Thoracic aorta (tissue), 2 donors: ENCODE measurements at places on chromosomes 1 and 21. TPM values are rescaled to one million over a fixed set of nuclear protein-coding genes. Genes with fewer than 3 reads are reported as not detected.

DNA sequence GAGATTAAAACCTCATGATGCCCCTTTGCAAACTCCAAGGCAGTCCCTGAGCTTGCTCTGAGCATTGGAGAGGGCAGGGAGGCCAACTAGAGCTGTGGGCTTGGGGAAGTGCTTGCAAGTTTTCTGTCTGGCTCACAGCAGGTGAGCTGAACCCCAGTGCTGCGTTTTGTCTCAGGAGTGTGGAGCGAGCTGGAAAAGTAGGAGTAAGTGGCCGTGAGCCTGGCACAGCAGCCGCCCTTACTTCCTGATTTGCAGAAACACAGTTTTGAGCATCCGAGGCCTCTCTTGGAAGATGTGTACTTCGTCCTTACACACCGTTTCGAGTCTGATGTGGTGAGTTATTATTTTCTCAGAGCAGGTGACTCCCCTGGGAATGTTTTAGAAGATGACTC lies 221.2 kb upstream of the C1orf174 start:
- no peak for DNase-seq

DNA sequence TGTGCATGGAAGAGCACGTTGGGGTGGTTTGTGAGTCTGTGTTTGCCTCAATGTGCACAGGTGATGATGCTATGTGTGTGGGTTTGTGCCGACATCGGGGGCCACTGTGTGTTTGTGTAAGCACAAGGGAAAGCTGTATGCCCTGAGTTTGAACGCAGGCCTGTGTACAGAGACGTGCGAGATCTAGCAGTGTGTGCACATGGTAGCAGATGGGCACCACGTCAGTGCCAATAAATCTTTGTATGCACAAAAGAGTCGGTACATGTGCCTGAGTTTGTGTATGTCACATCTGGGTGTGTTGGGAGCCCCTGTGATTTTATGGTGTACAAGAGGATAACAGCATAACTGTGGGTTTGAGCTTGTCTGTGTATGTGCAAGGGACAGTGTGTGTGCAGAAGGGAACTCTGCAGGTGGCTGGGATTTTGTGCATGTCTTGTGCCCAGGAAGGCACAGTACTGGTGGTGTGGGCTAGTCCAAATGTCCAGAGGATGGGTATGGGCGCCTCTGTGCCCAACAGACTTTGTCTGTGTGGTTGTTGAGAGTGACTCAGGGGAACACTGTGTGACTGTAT lies 32.0 kb upstream of the WASF2 start:
- no peak for DNase-seq

DNA sequence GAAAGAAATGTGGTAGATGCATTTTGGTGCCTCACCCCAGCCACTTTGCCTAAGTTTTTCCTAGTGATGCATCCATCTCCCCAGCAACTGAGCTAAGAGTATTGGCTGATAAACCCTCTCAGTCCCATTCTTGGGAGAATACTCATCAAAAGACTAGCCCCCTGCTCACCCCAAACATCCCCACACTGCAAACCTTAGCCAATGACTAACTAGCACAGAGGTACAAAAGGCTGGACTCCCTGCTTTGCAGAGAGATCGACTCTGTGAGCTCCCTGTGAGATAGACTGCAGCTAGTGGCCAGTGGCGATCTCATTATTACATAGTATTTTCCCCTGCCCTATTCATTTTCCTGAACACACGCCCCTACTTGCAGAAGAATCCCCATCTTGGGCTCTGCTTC lies 155.3 kb downstream of the HHIPL2 start:
- DNase-seq: no peak

DNA sequence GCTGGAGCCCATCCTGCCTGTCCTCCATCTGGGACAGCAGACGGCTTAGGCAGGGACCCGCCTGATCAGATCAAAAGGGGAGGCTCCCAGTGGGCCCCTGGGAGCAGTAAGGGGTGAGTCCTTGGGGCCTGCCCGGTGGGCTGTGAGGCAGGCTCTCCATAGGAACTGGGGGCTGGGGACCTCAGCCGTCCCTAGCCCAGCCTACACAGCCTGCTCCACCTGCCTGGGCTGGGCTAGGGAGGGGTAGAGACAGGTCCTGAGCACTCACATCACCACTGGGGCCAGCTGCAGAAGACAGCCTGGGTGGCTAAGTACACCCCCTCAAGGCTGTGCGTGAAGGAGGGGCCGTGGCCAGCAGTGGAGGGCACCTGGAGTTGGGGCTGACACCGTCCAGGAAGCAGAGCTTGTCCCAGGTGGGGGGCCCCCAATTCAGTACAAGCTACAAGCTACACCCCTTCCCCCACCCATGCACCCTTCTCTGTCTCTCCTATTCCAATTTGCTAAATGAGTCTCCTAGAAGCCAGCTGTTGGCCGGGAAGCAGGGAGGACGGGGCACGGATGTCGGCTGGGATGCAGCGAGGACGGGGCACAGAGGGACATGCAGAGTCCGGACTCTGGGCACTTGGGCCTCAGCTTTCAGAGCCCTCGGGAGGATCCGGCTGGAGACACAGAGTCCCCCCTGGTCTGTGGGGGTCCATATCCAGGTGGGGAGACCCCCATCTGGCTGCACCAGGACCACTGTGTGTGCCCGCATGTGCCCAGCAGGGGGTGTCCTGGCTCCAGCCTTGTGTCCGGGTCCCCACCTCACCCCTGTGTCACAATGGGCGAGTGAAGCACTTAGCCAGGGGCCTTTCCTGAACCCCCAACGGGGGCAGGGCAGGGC lies 1.7 kb downstream of the ISG15 start:
- DNase-seq: no peak

DNA sequence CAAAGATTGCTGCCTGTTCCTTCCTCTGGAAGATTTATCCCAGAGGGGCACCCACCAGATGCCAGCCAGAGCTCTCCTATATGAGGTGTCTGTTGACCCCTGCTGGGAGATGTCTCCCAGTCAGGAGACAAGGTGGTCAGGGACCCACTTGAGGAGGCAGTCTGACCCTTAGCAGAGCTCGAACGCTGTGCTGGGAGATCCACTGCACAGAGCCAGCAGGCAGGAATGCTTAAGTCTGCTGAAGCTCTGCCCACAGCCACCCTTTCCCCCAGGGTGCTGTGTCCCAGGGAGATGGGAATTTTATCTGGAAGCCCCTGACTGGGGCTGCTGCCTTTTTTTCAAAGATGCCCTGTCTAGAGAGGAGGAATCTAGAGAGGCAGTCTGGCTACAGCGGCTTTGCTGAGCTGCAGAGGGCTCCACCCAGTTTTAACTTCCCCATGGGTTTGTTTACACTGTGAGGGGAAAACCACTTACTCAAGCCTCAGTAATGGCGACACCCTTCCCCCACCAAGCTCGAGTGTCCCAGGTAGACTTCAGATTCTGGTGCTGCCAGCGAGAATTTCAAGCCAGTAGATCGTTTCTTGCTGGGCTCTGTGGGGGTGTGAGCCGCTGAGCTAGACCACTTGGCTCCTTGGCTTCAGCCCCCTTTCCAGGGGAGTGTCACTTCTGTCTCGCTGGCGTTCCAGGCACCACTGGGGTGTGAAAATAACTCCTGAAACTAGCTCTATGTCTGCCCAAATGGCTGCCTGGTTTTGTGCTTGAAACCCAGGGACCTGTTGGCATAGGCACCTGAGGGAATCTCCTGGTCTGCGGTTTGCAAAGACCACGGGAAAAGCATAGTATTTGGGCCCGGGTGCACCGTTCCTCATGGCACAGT lies 51.1 kb upstream of the PDC start:
- no peak for DNase-seq

DNA sequence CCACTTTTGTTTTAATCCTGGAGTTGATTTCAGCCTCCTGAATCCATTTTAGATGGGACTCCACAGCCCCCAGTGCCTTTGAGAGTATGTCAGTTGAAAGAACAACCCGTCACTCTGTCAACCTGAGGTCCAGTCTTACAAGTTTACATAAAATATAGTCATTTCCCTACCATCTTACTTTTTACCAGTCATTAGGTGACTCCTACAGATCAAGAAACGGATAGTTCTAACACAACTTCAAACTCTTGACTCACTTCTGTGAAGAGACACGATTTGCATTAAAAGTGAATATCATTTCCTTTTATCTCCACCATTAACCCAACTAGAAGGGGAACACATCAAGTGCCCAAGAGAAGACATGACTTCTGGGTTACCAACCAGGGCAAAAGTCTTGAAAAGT lies 147.1 kb downstream of the NTPCR start:
- DNase-seq: no peak

DNA sequence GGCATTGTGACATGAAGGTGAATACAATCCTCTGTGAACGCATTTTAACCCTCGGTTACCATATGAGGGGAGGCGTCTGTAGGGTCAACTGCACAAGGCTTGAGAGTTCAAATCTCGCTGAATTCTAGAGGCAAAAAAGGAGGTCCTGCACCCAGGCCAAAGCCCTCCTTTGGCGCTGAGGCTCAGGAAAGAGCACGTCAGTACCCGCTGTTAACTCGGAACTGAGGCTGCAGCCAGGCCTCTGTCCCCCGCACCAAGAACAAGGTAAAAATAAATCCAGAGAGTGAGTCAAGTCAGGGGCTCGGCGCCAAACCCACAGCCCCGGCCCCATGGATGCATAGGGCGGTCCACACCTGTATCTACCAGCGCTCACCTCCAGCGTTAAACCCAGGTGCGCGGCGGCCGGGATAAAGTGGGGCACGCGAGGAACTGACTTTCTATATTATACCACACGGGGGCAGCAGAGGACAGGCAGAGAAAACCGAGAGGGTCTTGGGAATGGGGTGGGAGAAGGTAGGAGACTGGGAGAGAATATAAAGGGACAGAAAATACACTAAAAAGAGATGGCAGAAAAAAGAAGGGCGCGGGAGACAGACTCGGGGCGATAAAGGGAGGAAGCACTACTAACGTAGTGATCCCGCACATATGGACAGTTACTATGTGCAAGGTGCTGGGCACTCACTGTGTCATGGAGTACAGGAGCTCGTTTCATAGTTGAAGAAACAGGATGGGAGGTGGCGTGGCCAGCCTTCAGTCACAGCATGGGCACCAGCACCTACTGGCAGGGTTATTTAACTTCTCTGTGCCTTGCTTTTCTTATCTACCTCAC lies 54.9 kb downstream of the DMRTA2 start:
- no peak for DNase-seq

DNA sequence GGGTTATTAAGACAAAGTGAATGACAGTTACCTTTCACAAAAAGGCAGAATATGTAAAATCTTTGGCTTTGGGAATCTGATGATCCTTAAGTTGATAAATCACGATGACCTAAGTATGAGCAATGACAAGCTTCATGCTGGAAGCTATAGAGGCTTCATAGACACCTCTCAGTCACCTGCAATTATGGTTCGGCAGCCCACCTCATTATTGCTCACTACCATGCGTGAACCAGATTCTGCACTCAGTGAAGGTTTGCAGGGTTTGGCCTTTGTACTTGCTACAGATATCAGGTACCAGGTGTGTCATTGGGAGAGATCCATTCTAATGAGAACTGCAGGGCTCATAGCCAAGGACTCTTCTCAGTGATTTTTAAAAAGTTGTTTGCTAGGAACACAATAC lies 163.5 kb downstream of the KCTD3 start:
- no peak for DNase-seq

DNA sequence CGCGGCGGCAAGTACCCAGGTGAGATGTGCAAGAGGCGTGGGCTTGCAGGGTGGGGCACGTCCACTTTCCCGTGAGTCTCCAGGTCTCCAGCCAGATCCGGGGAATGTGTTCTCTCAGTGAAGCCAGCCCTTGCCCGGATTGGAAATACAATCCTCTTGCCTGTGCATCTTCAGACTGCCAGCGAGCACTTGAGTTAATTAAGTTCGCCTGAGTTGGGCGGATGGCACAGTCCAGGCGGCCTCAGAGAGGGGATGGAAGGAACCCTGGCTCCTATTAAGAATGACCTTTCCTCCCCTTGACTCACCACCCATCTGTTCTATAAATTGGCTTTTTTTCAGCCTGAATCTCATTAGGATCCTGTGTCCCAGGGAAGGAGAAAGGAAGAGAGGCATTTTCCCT lies 33.3 kb upstream of the CNTN2 start:
- DNase-seq: no peak

- DNase-seq: no peak
Measured at GRCh38 chr1:231395076-231395997, 26.8 kb downstream of the EGLN1 start.

- DNase-seq: no peak
Measured at GRCh38 chr21:41043014-41043413, 124.9 kb upstream of the BACE2 start.

DNA sequence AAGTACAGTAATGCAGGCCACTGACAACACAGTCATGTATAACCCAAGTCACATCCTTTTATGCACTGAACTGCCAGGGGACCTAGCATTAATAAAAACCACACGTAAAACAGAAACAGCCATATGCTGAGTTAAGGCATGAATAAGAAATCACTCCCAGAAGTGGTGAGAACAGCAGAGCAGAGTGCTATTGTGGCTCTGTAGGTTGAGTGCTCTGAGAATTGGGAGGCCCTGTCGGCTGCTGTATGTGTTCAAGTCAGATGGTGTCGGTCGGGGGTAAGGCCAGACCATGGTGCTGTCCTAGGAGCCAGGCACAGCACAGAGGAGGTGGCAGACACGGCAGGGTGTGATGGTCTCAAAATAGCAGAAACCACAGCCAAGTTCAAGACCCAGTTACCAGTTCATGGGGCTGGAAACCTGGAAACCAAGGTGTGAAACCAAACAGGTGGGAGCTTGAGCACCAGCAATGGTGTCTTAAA lies 126.6 kb upstream of the COA6 start:
- no peak for DNase-seq

DNA sequence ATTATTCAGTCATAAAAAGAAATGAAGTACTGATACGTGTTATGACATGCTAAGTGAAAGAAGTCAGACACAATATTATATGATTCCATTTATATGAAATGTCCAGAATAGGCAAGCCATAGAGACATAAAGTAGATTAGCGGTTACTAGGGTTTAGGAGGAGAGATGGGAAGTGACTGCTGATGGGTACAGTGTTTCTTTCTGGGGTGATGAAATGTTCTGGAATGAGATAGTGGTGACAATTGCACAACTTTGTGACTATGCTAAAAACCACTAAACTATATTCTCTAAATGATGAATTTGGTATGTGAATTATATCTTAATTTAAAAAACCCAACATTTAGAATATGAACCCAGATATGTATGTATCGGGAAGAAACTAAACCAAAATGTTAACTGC lies 27.6 kb downstream of the IPP start:
- DNase-seq: no peak

GRCh38 chr1:5720936-5721335 lies 271.3 kb downstream of the NPHP4 start:
- no peak for DNase-seq

GRCh38 chr1:246215510-246215903 lies 291.6 kb downstream of the SMYD3 start:
- DNase-seq: no peak

GRIK3 gene
- 0.14 TPM for total RNA-seq

RUNX1 gene
- 64.7 TPM for total RNA-seq

DNTTIP2 gene
- total RNA-seq: 24.2 TPM

MAP3K21 gene
- 2.8 TPM for total RNA-seq

OR2T29 gene
- not detected for total RNA-seq

ADCY10 gene
- 0.54 TPM for total RNA-seq

AADACL3 gene
- total RNA-seq: not detected

PRKCZ gene
- total RNA-seq: 0.68 TPM

PRELP gene
- 232 TPM for total RNA-seq

PRAMEF27 gene
- total RNA-seq: not detected
